Activated CD4-positive, alpha-beta T cell treated with anti-CD3 and anti-CD28 coated beads for 4 hours (primary cell): ENCODE measurements at places on chromosomes 5 and 9.
A peak's percentile ranks its signal among the peaks of the same experiment; 100 is the strongest.

DNA sequence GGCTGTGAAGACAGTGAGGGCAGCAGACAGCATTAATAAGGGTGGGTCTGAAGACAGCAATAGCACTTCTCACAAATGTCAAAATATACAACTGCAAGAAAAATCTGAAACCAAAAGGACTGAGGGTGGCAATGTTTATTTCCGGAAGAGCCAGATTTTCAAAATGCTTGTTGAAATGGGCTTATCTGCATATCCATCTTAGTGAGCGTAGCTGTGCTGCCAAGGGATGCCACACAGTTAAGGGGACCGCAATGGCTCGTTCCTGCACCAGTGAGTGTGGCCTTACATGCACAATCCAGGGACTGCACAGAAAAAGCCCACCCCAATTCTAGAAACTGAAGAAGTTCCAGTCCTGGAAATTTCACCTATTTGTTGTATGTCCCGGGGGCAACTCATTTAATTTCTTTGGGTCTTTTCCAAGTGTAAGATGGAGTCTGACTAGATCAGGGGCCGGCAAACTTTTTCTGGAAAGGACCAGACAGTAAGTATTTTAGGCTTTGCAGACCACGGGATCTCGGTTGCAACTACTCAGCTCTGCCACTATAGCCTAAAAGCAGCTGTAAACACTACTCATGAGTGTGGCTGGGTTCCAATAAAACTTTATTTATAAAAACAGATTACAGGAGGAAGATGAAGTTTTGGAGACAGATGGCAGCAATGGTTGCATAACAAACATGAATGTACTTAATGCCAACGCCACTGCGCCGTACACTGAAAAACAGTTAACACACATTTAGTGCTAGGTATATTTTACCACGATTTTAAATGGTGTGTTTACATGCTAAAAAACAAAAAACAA is 154.1 kb downstream of the MYO10 start:
- no peak for DNase-seq

DNA sequence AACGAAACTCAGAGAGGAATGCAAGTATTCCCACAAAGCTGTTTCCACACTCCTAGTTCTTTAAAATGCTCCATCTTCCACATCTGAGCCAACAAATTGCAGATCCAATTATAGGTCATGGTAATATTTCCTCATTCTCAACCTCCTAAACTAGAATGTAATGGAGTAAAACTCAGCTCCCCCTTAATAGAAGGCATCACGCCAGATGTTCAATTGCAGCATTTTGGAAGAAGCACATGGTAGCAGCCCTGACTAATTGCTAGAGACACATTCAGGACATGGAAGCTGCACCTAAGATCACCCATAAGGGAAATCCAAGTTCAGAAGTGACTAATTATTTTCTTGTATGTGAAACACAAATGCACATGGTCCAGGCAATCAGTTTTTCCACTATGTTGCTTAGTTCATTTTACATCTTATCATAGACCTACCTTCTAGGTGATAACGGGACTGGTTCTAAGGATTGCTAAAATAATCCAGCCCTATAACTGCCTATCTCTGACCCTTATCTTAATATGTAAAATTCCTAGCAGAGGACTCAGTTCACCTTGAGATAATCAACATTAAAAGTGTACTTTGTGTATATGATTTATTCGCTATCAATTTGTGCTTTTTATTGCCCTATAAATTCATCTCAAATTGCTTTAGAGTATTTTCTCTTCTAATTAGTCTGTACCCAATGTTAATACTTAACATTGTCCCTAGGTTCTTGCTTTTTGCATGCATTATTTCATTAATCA is 75.1 kb downstream of the GABRB2 start:
- DNase-seq: no peak

- DNase-seq: no peak
Observed at GRCh38 chr5:33184367-33184766, 256.4 kb upstream of the TARS1 start.

DNA sequence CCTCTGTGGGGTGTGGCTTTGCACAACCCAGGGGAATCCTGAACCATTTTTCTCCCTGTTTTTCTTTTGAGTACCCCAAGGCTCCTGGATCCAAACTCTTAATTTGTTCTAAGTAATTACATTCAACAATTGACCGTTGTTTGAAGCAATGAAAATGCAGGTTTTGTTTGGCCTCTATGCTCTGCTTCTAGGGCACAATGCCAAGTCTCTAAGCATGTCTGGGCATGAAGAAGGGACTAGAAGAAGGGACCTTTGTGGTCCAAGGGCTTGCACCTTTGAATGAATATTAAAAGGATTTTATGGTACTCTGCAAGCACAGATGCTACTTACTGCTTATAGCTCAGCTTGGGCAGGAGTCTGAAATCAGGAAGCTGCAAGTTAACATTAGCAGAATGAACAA is 6.6 kb upstream of the ENC1 start:
- no peak for DNase-seq

- DNase-seq: no peak
Observed at GRCh38 chr9:76962732-76963131, 56.7 kb upstream of the FOXB2 start.

GRCh38 chr9:38126730-38127129 is 57.7 kb upstream of the SHB start:
- no peak for DNase-seq

GRCh38 chr5:72397836-72398235 is 77.7 kb downstream of the PTCD2 start:
- DNase-seq: no peak

DNA sequence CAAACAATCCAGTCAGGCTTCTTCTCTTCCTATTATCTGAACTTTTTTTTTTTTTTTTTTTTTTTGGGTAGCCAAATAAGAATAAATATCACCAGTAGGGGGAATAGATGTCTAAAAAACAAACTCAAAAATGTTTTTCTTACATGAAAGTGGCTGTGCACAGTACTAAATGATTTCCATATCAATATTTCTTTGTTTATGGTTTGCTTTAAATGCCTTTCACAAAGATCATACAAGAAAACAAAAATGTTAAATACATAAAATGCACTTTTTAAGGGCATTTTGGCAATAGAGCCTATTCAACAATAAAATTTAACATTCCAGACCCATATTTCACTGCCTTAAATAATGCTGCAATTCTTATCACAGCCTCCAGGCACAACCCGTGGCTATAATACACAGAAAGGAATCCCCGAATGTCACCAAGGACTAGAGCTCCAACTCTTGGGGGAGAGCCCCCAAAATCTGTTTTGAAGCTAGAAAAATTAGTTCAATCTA is 91.1 kb upstream of the TBCA start:
- DNase-seq: no peak

GRCh38 chr9:134793288-134794188 is 87.1 kb upstream of the FCN2 start:
- no peak for DNase-seq

DNA sequence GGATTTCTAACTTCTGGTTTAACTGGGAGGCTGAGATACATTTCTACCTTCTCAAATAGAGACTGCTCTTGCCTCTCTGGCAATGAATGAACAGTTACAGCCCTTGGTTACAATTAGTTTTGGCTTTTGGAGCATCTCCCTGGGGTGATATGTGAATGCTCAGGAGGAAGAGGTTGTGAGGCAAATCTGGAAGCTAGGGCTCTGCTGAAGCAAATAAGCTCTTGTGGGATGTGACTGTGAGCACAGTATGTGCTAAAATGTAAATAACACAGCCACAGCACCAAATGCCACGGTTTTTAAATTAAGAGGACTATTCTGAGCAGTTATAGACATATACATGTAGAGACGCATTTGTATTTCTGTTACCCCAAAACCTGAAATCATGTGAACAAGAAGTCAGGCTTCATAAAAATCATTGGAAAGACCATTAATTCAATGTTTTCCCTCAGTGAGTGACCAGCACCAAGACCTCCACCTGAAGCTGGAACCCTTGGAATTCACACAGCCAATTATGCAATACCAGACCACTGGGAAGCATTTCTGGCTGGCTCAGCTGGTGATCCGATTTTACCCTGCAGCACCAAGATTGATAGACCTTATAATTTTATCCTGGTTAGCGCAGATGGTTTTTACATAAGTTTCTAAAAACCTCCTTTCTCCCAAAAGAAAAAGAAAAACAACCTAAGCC is 3.0 kb upstream of the SLC44A1 start:
- no peak for DNase-seq

GRCh38 chr9:31519826-31520225 is 864.6 kb upstream of the ACO1 start:
- no peak for DNase-seq

- DNase-seq: peak; percentile 77
Observed at GRCh38 chr9:90102292-90102901, 497.6 kb downstream of the GADD45G start.

- no peak for DNase-seq
Observed at GRCh38 chr5:149379818-149380374, 804 bp upstream of the IL17B start.

DNA sequence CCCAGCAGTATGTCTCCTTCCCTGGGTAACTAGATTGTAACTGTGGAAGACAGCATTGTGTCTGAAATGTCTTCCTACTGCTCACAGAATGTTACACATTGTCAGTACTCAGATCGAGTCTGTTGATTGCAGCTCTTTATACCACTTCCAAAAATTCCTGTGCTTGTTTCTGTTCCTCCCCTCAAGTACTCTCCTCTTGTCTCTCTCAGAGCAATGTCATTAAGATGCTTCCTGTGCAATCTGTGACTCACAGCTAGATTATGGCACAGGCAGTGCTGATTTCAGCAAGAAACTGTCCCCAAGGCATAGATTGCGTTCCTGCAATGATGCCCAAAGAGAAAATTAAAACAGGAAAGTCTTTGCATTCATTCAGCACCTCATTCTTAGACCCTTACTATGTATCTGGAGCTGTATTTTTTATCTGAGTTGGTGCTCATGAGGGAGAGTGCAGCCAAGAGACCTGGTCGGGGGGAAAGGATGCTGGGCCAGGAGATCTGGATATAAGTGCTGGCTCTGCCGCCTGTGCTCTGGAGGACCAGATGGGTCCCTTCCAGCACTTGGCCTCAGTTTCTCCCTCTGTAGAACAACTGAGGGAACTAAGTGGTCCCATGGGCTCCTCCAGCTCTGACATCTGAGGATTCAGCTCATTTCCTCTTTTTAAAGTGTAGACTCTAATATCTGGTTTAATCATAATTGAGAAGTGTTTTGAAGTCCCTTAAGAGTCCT is 40.8 kb upstream of the GNPDA1 start:
- DNase-seq: no peak

GRCh38 chr5:40674661-40675235 is 5.0 kb upstream of the PTGER4 start:
- DNase-seq: no peak

- DNase-seq: no peak
Observed at GRCh38 chr5:143064218-143064641, 294.1 kb downstream of the ARHGAP26 start.

GRCh38 chr5:124480022-124480421 is 266.4 kb downstream of the ZNF608 start:
- no peak for DNase-seq
